Spleen (tissue), 13 donors: ENCODE measurements at places on chromosomes 5 and 9. TPM values are rescaled to one million over a fixed set of nuclear protein-coding genes. Genes with fewer than 3 reads are reported as not detected.
A peak's percentile ranks its signal among the peaks of the same experiment; 100 is the strongest.

DNA sequence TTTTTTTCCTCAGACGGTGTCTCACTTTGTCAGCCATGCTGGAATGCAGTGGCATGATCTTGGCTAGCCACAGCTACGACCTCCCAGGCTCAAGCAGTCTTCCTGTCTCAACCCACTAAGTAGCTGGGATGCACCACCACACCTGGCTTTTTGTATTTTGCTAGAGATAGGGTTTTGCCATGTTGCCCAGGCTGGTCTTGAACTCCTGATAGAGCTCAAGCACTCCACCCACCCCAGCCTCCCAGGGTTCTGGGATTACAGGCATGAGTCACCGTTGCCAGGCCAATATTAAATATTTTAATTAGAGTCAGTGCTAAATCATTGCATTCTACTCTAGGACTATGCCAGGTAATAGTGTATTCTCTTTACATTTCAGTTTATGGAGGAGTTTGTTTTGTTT, 41.5 kb downstream of the UBE2R2 start:
- DNase-seq, result peak; percentile 20

DNA sequence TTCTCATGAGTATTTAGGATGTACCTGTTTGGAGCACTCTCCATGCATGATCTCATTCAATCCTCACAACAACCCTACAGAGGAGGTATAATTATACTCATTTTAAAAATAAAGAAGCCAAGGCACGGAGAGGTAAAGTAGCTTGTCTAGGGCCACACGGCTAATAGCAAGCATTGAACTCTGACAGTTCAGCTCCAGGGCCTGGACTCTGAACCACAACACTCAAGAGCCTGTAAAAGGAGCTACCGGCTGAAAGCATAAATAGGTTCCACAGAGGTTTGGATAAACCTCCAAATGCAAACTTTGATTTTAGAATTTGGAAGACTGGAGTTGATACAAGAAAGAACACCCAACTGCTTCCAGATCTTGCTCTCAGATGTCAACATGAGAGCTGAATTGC, 41.2 kb downstream of the ARHGEF37 start:
- no peak for DNase-seq

Gene PCDHGA3
- 2.1 TPM for total RNA-seq

DNA sequence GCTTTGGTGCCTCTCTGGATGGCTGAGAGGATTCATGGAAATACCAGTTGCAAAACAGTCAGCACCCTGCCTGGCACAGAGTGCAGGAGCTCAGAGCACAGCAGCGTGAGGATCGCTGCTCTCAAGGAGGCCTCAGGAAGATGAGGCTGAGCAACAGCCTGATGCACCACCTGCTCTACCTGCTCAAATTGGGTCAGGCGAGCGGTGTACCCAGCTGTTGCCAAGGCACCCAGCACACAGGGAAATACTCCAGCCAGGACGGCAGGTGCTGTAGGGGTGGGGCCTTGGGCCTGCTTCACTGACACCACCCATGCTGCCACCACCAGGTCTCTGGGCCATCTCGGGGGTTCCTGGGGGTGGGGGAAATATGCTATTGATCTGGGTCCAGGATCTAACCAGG, 4.3 kb downstream of the EEIG1 start:
- no peak for DNase-seq

- DNase-seq, result no peak
These were observed 31.9 kb downstream of the ANKRD33B start for GRCh38 chr5:10595672-10596309.

DNA sequence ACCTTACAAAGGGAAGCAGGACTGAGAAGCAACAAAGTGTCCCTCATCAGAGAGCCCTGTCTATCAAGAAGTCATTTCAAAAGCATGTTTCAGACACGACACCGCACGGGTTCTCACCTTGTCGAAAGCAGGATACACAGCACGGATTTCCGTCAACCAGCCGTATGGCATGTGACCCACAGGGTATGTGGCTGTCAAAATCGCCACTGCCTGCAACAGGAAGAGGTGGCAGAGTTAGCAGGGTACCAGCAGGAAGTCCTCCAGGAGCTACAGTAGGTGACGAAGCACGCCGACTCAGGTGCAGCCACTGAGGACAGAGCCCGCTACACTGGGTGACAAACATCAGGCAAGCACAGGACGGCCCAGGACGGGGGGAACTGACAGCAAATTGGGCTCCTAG, 81.2 kb downstream of the OTULIN start:
- DNase-seq, result peak; percentile 79

GRCh38 chr5:85814596-85814995, 803.1 kb upstream of the COX7C start:
- DNase-seq, result no peak

DNA sequence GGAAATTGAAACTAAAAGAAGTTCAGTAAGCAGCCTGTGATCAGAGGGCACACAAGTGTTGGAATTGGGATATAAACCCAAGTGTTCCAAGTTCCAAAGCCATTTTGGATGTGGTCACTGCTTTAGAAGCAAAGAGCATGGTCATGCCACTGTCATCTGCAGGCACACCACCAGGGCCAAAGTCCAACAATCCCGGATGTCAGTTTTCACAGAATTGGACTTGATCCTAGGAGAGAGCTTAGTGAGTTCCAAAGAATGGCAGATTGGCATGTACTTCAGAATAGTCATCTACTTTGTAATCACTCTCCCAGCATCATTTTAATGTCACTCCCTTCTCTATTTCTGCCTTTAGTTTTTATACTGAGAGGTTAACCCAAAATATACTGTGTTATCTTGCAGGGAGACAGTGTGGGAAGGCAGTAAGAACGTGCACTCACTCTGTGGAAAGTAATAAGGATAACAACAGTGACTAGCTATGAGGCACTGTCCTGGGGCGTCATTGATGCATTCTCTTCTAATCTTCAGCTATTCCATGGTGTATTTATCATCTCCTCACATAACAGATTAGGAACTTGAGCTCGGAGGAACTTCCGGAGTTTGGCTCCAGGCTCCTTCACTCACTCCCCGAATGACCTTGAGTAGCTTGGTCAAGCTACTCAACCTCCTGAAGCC, 388.0 kb downstream of the ACTL7B start:
- no peak for DNase-seq

Gene CARTPT
- not detected for total RNA-seq

Gene GPX8
- total RNA-seq, result 8.6 TPM
